ENCODE measurements at places on chromosomes 3 and 15.

GRCh38 chr15:80996247-80996646 lies 4.5 kb upstream of the TLNRD1 start:
- DNase-seq = peak; percentile 49

- DNase-seq = peak; percentile 31
Observed at GRCh38 chr3:184805351-184806038, 6.5 kb upstream of the VPS8 start.

GRCh38 chr3:168952551-168952950 lies 711.0 kb downstream of the MECOM start:
- peak; percentile 25 for DNase-seq

DNA sequence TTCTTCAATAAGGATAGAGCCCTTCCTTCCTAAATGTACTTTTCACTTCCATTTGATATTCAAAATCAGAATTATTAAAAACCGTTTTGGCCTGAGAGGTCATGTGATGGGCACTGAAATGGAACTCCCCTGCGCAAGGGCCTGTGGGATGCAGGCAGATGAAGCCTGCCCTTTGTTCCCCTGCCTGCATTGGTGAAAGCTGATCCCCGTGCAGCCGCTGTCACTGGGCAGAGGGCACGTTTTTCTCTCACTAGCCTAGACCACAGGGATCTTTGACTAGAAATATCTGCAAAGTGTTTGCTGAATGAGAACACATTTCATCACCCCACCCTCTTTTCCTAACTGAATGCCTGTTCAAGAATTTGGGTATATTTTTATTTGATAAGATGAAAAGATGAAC lies 74.9 kb downstream of the TIPARP start:
- no peak for DNase-seq

- no peak for DNase-seq
Observed at GRCh38 chr3:136819392-136819730, 435 bp downstream of the SLC35G2 start.

DNA sequence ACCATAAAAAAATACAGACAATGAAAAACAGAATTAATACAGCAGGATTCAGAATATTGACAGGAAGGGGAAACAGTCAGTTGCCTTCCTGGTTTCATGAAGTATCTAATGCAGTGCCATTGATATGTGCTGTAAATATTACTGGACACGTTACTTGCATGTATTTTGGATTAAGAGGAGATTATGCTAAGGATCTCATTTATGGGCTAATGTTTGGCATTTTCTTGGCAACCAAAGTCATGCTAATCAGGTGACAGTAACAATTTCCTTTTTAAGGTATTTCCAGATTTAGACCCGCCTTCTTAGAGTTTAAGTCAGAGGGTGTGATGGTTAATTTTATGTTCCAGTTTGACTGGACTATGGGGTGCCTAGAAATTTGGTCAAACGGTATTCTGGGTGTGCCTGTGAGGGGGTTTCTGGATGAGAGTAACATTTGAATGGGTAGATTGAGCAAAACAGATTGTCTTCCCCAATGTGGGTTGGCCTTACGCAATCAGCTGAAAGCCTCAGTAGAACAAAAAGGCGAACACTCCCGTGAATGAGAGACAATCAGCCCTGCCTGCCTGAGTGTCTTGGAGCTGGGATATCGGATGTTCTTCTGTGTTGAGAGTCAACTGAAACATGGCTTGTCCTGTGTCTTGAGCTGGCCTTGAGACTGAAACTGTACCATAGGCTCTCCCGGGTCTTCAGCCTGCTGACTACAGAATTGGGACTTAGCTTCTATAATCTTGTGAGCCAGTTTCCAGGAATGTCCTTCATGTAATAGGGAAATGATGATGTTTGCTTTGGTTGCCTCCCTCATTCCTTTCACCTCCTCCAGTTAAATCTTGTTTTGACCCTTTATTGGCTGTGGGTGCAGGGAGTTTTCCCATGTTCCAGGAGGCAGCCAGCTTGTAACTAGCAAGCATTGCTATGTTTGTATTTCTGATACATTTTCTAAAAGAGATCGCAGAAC lies 10.5 kb downstream of the SQOR start:
- DNase-seq = no peak

DNA sequence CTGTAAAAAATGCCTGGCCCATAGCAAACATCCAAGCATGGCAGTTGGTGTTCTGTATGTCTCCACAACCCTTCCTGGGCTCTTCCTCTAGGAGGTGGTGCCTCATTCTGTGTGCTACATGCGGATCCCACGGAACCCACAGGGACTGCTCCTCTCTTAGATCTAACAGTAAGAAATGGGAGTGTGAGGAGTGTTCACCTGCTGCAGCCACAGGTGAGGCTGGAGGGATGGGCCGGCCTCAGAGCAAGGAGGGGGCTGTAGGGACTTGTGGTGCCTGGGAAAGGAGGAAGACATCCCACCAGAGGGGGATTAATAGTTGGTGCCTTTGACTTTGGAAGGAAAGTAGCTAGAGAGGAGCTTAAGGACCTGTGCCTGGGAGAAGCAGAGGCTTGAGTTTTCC lies 22.2 kb downstream of the SEMA3G start:
- no peak for DNase-seq

GRCh38 chr15:43029476-43029875 lies 76.4 kb downstream of the UBR1 start:
- DNase-seq = no peak

DNA sequence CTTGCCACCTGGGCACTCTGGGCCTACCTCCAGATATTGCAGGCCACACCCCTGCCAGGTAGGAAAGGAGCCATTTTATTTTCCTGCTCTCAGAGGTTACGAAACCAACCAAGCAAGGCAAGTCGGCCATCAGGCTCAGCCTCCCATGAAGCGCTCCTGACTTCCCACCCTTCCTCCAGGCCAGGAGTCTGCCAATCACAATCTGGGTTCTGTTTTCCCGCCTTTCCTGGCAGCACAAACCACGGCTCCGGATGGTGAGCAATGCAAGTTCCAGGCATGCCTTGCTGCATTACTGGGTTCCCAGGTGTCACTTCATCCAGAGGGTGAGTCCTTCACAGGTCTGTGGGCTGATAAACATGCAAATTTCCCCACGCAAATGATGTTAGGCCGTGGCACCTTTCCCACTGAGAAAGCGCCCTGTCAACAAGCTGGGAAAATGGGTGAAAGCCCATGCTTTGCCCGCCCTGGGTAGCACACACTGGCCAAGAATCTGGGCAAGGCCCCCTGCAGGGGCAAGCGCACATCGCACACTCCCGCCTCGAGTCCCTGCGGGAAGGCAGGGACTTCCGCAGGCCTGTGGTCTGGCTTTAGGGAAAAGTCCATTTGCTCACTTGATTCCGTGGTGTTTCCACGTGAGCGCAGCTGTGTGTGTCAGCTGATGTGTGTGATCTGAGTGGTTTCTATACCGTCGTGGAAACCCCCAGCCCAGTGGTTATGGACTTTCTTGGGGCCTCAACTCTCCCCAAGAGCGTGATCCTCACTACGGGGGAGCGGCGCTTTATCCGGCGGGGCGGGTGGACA lies 61.6 kb upstream of the RYK start:
- no peak for DNase-seq

DNA sequence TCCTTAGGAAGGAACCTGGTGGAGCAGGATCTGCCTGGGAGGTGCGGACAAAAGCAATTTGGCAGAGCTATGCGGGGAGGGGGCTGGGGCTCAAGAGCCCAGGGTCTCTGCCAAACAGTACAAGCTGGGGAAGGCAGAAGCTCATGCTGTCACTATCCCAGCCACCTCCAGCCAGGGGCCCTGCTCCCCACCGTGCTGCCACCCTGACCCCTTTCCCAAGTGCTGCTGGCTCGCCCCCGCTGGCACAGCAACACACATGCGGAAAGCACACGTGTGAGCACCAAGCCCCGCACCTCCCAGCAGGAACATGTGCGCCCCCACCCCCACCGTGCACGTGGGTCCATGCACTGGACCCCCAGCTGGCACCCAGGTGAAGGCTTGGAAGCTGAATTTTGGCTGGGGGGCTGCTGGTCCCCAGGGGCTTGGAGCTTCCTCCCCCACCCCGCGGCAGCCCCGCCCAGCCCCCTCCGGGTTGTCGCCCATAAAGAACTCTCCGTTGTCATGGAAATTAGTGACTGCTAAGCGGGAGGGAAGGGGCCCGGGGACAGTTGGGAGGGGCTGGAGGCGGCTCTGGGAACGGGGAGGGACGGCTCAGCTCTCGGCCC lies 742 bp downstream of the CAMKV start:
- DNase-seq = no peak

DNA sequence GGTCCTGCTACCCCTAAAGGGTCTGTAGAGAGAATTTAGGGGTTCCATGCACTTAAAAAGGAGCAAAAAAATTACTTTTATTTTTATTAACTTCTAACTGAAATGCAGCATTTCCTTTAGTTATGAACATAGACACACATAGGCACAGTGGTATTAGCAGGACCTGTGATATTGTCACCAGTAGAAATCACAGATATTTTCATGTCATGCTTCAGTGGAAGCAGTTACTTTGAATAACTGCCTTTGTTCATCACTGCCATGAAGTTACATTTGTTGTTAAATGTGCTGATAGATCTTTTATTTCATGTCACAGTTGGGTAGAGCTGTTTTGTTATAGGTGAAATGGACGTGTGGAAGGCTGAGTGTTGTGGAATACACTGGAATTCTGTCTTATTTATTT lies 37.4 kb downstream of the TRAK1 start:
- no peak for DNase-seq

GRCh38 chr15:58933281-58934113 lies at the start of gene SLTM:
TSS of gene SLTM (minus strand) at chr15:58933679. CDS start at chr15:58933565, 114 bp downstream.
- peak; percentile 96 for DNase-seq

GRCh38 chr3:46416811-46417510 lies 9.9 kb downstream of the CCRL2 start:
- DNase-seq = no peak

DNA sequence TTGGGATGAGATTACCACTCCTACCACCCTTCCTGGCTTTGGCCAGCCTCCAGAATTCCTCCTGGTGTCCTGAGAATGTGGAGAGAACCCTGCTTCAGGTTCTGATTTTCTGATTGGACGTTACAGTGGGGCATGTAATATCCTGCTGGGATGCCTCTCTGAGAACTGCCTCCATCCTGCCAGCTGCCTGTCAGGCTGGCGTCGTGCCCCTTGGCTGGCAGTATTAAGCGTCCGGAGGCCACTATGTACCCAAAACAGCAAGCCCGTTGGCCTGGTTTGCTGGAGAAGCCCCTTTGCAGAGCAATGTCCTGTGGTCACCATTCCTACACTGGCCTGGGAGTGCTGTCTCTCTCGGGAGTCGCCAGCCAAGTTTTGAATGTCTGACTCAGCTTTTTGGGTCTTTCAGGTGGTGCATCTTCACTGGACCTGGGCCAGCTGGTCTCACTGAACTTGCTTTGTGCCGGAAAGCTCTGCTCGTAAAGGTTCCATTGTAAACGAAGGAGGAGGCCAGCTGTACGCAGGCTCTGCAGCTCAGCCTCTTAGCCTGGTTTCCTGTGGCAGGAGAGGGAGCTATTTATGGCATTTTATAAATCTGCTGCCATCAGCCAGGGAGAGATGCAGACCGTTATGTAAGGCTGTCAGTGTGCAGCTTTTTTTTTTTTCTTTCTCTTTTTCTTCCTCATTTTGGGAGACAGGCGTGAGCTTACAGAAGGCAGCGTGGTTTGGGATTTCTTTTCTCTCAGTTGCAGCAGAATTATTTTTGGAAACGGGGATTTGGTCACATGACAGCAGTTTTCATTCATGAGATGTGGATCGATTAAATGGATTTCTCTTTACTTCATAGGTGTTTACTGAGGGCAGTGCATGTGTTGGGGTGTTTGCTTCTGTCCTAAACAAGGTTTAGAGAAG lies 19.0 kb upstream of the TRAK1 start:
- DNase-seq = peak; percentile 83

DNA sequence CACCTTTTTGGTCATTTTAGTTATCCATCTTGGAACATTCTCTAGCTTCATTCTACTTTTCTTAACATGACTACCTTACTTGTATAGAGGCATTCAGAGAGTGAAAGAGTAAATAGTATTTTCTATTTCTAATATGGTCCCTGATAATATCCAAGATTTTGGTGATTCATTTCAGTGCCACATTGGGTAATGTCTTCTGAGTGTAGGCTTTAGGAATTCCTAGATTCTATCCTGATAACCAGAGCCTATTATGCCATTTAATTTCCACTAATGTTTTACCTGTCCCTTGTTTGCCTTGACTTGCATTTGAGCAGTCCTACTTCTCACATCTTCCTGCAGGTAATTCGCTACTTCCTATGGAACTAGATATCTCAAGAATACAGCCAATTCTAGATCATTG lies 21.8 kb downstream of the ADGRG7 start:
- DNase-seq = no peak

DNA sequence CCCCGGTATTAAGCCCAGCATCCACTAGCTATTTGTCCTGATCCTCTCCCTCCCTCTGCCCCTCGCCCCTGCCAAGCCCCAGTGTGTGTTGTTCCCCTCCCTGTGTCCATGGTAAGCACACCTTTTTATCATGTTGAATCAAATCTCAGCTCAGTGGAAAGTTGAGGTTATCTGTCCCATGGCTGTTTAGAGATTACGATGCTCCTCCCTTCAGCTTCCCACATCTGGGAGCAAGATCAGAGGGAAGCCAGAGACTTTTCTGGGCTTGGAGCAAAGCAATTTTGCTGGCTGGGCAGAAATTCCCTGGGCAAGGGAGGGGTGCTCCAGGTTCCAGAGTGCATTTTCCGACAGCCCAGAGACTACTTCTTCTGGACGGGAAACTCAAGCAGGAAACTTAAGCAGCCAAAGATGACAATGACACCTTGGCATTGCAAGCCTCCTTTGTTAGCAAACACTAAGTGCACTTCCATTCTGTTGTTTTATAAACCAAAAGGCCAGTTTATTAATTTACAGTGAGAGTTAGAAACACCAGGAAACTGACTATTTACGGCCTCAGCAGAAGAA lies 104.5 kb downstream of the MESD start:
- no peak for DNase-seq

DNA sequence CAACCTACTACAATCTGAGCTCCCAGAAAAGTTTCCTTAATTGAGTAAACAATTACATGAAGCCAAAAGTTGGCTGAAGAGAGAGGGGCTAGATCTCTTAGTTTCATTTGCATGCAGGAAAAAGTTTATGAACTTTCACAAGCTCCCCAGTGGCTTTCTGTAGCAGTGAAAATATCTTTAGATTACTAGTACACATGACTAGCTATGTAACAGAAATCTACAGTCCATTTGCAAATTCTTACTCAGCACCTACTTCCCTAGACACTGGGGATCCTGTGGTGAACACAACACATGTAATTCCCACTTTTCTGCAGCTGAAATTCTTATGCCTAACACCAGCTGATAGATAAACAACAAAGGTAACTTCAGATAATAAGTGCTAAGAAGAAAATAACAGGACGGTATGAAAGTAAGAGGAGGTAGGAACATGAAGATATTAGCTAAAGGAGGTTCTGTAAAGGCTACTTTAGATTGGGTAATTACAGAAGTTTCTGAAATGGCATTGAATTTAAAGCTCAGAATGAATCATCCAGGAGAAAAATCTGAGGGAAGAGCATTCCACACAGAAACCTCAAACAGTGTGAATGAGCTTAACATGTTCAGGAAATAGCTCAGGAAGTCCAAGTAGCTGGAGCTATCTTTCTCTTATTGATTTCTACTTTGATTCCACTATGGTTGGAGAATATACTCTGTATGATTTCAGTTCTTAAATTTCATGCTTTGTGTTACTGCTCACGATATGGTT lies 204.8 kb downstream of the MAGI1 start:
- no peak for DNase-seq

- no peak for DNase-seq
Observed at GRCh38 chr15:86772369-86773059, 692.8 kb downstream of the AGBL1 start.
